ENCODE measurements at places on chromosomes 4 and X.
A peak's percentile ranks its signal among the peaks of the same experiment; 100 is the strongest.

DNA sequence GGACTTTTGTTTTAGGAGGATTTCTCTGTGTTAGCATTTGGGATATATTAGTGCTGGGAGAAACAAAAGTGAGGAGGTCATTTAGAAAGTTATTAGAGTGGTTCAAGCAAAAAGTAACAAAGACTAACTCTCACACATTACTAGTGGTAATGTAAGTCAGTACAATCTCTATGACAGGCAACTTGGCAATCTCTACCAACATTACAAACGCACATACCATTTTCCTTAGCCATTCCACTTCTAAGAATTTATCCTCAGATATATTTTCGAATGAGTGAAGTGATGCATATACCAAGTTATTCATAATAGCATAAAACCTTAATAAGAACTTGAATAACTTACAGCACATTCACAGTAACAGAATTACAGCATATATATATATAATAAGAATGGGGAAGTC, 146.2 kb downstream of the PRSS12 start:
- peak; percentile 20 for DNase-seq

DNA sequence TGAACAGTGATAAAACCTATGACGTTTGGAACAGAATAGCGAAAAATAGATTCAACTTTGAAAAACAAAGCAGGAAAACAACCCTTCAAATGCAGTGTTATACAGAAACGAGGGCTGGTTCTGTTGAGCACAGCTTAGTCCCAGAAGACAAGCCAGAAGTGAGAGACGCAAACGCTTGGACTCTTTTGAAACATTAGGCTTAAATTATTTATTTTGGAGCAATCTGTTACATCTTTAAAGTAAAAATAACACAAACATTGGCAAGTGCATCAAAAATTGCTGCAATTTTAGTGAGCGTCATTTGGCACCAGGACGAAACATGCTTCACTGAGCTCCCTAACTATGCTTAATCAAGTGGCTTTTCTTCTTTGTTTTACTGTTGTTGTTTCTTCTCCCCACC, 63.5 kb downstream of the ENPP6 start:
- DNase-seq: no peak

- DNase-seq: no peak
These were observed 140.0 kb downstream of the DHRSX start for GRCh38 chrX:2360731-2361130.

- no peak for DNase-seq
These were observed 172.8 kb upstream of the CXCL13 start for GRCh38 chr4:77432717-77433417.

DNA sequence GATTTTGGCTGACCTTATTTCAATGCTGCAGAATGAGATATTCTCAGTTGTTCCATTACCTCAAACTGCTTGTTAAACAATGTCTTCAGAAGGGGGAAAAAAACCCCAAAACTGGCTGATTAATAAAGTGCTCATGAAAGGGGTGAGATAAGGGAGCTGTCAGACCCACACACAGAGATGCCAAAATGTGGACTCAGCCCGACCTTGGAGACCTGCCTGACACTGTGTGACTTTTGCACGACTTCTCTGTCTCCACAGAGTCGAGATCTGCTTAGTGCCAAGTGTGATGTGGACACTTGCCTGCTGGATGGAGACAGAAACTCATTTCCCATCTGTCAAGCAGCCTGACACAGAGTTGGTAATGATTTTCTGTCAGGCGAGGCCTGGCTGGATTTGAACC, 31.5 kb downstream of the REELD1 start:
- no peak for DNase-seq

GRCh38 chrX:1500701-1501624, 36.0 kb downstream of the P2RY8 start:
- no peak for DNase-seq

DNA sequence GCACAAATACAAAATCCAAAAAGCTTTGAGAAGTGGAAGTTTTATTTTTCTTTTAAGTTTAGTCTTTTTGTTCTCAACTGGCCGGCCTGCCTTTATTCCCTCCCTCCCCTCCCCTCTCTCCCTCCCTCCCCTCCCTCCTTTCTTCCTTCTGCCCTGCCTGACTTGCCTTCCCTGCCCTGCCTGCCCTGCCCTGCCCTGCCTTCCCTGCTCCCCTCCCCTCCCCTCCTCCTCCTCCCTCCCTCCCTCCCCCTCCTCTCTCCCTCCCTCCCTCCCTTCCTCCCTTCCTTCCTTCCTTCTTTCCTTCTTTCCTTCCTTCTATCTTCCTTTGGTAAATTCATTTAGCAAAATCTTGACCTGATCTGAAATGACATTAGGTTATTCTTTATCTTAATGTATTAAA, 69.8 kb upstream of the LIMCH1 start:
- no peak for DNase-seq

- no peak for DNase-seq
These were observed 23.1 kb upstream of the DHRSX start for GRCh38 chrX:2523911-2524310.

GRCh38 chr4:41718907-41719306, 29.6 kb downstream of the PHOX2B start:
- DNase-seq: peak; percentile 23

- peak; percentile 88 for DNase-seq
These were observed 12.6 kb downstream of the BCOR start for GRCh38 chrX:40085102-40085551.

DNA sequence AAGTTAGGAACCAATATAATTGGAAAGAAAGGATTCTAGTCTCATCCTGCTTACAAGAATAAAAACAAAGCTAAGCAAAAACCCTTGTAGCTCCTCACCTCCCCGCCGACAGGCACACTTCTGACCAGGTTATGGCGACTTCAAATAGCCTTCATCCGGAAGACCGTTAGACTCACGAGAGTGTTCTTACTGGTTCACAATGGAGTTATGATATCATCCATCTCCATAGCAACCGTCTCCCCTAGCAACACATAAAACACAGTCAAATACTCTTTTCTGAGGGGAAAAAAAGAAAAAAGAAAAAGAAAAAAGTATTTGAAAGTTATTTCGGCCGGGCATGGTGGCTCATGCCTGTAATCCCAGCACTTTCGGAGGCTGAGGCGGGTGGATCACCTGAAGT, at the start of gene IL13RA2:
Gene IL13RA2, minus strand, starts transcription at position 162 of the 400 bp plus-strand sequence. CDS start 347 bp downstream, outside the sequence.
- DNase-seq: no peak

- DNase-seq: no peak
These were observed 406.4 kb downstream of the FAM47A start for GRCh38 chrX:33725535-33726210.

- DNase-seq: no peak
These were observed 439.7 kb upstream of the DIAPH2 start for GRCh38 chrX:96244955-96245354.

DNA sequence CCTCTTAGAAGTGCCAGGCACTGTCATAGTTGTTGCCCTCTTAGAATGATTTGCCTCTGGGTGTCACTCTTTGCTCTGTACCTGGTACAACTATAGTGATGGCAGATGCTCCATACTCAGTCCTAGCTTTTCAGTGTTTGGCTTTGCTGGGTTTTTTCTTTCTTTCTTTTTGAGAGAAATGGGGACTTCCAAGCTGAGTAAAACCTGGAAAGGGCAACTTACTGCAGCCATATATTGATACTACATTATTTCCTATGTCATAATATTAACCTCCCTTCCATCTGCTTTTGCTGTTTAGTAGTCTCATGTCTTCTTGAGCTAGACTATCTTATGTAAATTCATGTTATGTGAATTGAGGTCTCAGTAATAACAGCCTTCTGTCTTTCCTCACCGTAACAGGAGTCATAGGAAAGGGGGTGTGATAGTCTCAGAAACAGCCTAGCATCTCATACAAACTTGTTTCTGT, 49.0 kb downstream of the NIPAL1 start:
- no peak for DNase-seq

- peak; percentile 98 for DNase-seq
These were observed 28.7 kb downstream of the INPP4B start for GRCh38 chr4:142817442-142817841.

GRCh38 chrX:121987163-121987562, 939.8 kb downstream of the GLUD2 start:
- peak; percentile 68 for DNase-seq

DNA sequence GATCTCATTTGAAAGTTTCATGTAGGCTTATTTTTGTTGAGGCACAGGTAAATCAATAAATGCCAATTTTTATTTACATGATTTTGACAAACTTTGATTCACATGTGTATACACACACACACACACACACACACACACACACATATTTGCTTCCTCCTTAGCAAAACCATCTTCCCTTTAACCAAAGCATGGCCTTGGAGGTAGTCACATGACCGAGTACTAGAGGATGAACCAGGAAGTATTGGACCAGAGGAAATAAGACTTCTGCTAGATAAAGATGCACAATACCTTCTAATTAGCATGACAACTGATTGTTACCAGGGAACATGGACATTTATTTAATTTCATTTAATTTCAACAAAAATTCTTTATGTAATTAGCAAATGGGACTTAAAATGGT, 23.4 kb upstream of the CFAP299 start:
- DNase-seq: no peak

DNA sequence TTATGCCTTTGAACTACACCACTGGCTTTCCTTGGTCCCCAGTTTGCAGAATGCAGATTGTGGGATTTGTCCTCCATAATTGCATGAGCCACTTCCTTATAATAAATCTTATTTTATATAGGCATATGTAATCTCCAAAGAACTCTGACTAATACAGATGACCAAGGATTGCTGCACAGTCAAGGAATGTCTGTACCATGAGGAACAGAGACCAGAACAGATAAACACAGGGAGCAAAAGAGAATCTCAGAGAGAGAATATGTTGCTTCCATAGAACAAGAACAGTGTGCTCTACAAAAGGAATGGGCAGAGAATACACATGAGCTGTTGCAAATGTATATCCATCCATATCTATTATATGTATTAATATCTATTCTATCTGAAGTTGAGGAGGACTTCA, 111.1 kb downstream of the ADRA2C start:
- DNase-seq: no peak

DNA sequence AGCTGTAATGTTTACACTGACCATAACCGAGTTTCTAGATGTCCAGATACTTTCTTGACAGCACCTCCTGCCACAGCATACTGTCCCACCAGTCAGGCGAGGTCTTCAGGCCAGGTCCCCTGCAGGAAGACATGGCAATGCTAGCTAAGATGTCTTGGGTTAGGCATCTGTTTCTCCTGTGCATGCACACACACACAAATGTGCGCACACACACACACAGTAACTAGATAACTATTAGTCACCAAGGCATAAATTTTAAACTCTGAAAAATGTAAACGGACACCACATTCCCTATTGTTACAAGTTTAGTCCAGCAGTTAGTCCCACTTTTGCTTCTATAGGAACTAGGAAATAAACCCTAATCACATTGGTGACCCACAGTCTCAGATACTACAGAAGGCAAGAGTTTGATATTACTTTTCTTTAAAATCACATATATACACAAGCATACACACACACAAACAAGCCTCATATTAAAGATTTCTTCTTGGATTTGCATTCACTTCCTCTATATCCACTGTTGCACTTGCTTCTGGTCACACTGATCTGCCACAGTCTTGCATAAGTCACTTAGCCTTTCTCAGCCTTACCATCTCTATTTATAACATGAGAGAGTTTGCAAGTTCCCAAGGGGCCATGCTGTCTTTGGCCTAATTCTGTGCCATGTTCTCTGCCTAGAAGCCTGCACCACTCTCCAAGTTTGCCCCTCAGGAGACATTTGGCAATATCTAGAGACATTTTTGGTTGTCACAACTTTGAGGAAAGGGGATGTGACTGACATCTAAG, 32.2 kb downstream of the IL21 start:
- DNase-seq: peak; percentile 77

GRCh38 chrX:20015422-20015821, 24.6 kb upstream of the BCLAF3 start:
- DNase-seq: peak; percentile 33

Data from AG10803 (cell line).